EL (cell line): ENCODE measurements at places on chromosomes 2 and 18.

GRCh38 chr2:225064928-225065327, 22.7 kb upstream of the DOCK10 start:
- DNase-seq: no peak

GRCh38 chr2:226308986-226309385, 490.6 kb downstream of the IRS1 start:
- DNase-seq: peak; percentile 69

DNA sequence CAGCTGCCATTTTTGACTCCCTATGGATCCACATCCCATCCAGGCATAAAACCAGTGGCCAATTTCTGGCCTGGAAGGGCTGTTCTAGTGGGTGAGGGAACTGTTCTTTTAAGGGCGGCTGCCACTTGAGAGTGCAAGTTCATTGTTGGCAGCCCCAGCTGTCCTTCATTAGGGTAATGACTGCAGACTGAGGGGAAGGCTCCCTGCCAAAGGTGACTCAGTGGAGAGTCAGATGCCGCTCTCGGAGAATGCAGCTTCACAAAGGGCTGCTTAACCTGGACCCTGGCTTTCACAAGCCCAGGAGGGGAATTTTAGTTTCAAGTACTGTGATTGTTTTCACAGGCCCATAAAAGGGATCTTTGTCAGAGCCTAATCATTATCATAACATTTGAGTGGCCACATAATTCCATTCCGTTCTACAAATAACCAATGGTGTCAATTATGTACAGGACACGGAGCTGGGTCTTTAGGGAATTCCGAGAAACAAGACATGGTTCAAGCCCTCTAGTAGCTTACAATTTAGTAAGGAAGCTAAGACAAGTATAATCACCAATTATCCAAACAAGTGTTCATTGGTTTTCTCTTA, 235.7 kb downstream of the CDCA7 start:
- peak; percentile 96 for DNase-seq

- DNase-seq: no peak
These were observed 925.7 kb downstream of the EPHA4 start for GRCh38 chr2:220646424-220646823.

GRCh38 chr2:172046866-172047565, 38.3 kb upstream of the DLX1 start:
- DNase-seq: no peak

- no peak for DNase-seq
These were observed 123.1 kb upstream of the HDAC4 start for GRCh38 chr2:239523954-239524330.

- no peak for DNase-seq
These were observed 746.9 kb downstream of the SLC4A3 start for GRCh38 chr2:220374282-220374681.

GRCh38 chr2:162710287-162710890, 128.2 kb downstream of the KCNH7 start:
- DNase-seq: no peak

GRCh38 chr2:154692927-154693326, 5.6 kb upstream of the KCNJ3 start:
- no peak for DNase-seq

DNA sequence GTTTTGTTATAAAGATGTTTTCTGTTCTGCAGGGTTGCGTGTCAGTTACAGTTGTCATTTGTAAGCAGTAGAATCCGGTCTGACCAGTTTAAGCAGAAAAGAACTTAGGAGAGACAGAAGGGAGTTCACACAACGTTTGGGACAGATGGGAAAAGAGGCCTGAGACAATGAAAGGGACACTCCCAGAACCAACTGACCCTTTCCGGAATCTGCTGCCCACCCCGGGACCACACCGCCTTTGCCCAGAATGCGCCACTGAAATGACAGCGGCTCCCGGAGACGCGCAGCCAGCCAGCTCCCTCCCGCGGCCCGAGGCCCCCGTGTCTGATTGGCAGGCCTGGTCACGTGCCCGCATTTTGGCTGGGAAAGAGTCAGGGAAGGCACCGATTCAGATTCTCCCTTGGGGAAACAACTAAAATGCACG, 244.6 kb downstream of the BCL2 start:
- DNase-seq: peak; percentile 48

GRCh38 chr18:68472701-68473295, 242.1 kb downstream of the TMX3 start:
- DNase-seq: no peak

DNA sequence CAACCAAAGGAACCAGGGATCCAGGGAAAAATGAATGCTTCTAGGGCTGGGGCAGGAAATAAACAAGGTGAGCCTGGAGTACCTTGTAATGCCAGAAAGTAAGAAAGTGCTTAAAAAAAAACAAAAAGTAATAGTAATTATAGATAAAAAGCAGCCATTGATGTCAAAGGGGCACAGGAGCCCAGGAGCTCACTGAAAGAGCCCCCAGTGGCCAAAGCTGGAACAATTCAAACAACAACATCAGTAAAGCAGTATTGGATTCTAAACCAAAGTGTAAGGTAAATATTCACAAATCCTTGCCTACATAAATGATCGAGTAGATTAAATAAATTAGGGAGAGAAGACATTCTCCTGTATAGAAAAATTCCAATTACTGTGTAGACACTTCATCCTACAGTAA, 114.3 kb upstream of the ARL4C start:
- no peak for DNase-seq

- no peak for DNase-seq
These were observed 152.2 kb downstream of the ALPK2 start for GRCh38 chr18:58476516-58477256.

DNA sequence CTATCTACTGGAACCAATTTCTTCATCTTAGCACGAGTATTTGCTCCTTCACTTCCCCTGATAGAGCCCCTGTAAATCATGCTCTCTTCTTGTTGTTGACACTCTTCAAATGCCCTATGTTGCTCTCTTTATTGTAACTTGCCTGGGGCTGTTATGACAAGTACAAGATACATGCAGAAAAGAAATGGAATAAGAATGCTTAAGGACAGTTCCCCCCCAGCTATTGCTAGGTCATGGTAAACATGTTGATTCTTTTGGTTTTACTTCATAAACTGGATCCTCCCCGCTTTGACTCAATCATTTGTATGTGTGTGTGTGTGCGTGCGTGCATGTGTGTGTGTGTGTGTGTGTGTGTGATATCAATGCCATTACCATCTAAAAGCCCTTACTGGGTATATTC, 368.5 kb upstream of the CNTNAP5 start:
- no peak for DNase-seq

DNA sequence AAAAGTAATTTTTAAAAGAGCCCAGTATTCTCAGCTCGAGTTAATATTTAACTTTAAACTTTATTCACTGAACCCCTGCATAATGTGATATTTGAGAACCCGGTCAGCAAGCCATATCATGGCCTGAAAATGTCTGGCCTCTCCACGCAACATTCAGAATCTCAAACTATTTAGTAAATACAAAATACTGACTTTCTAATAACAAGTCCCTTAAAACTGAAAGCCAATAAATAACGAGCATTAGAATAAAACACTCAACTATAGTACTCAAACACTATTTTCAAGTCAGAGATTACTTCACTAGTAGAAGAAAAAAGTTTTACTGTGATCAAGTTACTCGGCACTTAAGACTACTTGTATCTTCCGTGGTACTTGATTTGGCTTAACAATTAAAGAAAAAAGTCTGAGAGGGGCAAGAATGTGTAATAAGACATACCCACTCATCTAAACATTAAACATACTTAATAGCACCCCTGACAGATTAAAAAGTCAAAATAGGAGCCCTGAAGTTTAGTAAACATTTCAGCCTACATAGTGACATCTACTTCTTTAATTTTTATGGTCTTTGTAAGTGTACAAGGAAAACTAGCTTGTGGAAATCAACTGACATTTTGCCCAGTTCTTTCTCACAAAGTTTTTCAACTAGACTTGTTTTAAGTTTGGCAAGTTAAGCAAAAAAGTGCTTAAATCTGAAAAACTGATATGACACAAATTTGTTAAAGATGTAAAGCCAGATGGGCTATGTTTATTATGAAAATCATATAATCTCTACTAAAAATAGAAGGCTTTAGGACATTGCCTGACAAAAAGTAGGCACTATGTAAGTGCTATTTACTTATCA, 38.2 kb downstream of the RTN4 start:
- no peak for DNase-seq

- no peak for DNase-seq
These were observed 245.4 kb downstream of the NCKAP5 start for GRCh38 chr2:133322909-133323308.

- no peak for DNase-seq
These were observed 254.6 kb upstream of the RND3 start for GRCh38 chr2:150742094-150742493.

DNA sequence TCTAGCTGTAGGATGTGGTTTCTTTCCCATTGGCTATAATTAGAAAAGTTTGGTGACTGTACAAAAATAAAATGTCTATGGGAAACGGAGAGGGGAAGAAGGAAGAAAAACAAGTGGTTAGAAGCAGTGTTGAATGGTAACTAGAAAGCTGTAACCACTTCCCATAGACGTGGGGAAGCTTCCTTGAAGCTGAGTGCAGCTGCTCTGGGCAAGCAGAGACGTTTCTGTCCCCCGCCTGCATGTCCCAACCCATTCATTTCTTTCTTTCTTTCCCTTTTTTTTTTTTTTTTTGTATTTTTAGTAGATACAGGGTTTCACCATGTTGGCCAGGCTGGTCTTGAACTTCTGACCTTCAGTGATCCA, 367.8 kb upstream of the HS6ST1 start:
- no peak for DNase-seq

- DNase-seq: no peak
These were observed 191.4 kb downstream of the SS18 start for GRCh38 chr18:25898965-25899364.

GRCh38 chr2:74559912-74560311, 5.4 kb downstream of the DOK1 start:
- no peak for DNase-seq

GRCh38 chr2:54541995-54542394, 85.9 kb downstream of the SPTBN1 start:
- DNase-seq: no peak

DNA sequence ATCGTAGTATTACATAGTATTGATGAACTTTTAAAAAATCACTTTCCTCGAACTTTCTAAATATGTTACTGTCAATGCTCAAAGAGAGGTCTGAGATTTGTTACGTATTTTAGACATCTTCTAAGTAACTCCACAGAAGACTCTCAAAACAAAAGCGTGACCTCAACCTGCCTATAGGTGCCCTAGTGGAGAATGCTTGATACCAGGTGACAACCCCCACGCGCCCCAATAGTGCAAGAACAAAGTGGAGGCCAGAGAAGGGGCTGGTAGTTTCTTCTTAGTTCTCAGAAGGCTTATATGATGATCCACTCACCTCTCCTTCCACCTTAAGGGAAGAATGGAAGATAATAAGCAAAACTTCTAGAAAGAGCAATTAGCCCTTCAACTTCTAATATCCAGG, 102.6 kb downstream of the ANKRD44 start:
- DNase-seq: no peak

GRCh38 chr18:49985236-49985635, 171.9 kb upstream of the ACAA2 start:
- DNase-seq: no peak

DNA sequence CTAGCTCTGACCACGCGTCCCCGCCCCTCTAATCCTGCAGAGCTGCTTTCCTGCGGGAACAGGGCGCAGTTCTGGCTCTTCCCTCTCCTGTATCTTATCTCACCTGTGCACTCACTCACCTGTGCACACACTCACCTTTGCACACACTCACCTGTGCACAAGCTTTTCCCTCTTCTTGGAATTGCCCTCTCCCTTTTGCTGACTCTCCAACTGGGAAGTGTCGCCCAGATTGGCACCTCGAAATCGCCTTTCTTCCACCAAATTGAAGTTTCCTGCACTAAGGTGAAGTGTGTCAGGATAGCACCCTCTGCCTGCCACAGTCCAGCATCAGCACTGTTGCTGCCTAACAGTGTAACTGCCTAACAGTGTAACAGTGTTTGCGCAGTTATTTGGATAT, 566 bp upstream of the CMPK2 start:
- peak; percentile 50 for DNase-seq
